ENCODE measurements at places on chromosomes 4 and X. TPM values are rescaled to one million over a fixed set of nuclear protein-coding genes. Genes with fewer than 3 reads are reported as not detected.

The MSX1 gene
- 2.2 TPM for total RNA-seq

DNA sequence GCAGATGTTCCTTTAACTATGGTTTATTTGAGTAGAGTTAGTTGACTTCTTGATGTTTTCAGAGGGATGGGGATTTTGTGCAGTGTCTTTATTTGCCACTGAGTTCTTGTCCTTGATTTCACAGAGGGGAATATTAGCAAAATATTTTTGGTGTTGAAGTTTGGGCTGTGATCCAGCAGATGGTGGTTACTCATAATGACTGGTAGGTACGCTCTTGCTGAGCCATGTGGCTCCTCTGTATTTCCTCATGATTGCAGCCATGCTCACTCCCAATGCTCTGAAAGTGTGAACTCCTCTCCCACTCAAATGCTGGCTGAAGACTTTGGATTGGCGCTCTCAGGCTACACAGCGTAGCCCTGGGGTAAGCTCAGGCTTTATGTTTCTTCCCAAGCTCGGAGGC, 77.7 kb downstream of the KLF8 start:
- no peak overlapping the region for H3K27ac ChIP-seq
- no peaks in the 10 kb centered on the region for H3K27me3 ChIP-seq
- no peak for DNase-seq
- H3K4me3 ChIP-seq: no peak overlapping the region
- H3K36me3 ChIP-seq: no peaks in the 10 kb centered on the region

The NXF2B gene
- total RNA-seq: not detected

- H3K4me3 ChIP-seq: no peak overlapping the region
- no peaks in the 10 kb centered on the region for H3K27me3 ChIP-seq
- no peaks in the 10 kb centered on the region for H3K36me3 ChIP-seq
- H3K27ac ChIP-seq: no peak overlapping the region
- H3K4me1 ChIP-seq: peaks cover 1% of the 10 kb centered on the region
These were observed 71.6 kb upstream of the DHX15 start for GRCh38 chr4:24655971-24656370.

The TMSB15A gene
- 9.4 TPM for total RNA-seq

DNA sequence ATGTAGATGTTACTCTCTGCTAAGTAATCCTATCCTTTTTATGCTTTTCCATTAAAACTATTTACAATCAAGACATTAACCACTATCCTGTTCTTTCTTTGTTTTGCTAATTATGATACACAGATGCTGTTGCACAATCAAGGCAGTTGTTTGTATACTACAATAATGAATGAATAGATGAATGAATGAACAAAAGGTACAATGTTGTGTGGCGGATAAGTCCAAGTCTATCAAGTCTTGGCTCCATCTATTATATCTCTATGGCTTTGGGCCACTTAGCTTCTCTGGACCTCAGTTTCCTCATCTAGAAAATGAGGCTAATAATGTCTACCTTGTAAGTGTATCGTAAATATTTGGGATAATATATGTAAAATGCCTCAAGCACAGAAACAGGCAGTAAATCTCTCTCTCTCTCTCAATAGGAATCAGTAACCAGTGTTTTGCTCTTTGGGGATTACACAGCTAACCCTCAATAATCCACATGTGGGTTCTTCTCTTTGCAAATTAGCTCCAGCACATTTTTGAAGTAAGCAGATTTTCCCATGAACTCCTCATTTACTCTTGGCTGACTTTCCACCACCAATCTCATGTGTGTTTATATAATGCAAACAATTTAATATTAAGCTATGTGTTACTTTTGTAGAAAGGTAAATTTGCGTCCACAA, 27.8 kb upstream of the TSPAN5 start:
- no peak for DNase-seq
- no peaks in the 10 kb centered on the region for H3K36me3 ChIP-seq
- no peaks in the 10 kb centered on the region for H3K27me3 ChIP-seq
- no peaks in the 10 kb centered on the region for H3K4me1 ChIP-seq

GRCh38 chr4:73419106-73420038, 15.3 kb downstream of the ALB start:
- no peaks in the 10 kb centered on the region for H3K36me3 ChIP-seq
- no peaks in the 10 kb centered on the region for H3K4me1 ChIP-seq
- DNase-seq: no peak
- H3K27ac ChIP-seq: no peak overlapping the region

The TMEM154 gene
- 0.53 TPM for total RNA-seq

- DNase-seq: no peak
- no peak overlapping the region for H3K4me3 ChIP-seq
- no peaks in the 10 kb centered on the region for H3K27me3 ChIP-seq
- no peak overlapping the region for H3K27ac ChIP-seq
These were observed 827.7 kb downstream of the FSTL5 start for GRCh38 chr4:161336016-161336530.

DNA sequence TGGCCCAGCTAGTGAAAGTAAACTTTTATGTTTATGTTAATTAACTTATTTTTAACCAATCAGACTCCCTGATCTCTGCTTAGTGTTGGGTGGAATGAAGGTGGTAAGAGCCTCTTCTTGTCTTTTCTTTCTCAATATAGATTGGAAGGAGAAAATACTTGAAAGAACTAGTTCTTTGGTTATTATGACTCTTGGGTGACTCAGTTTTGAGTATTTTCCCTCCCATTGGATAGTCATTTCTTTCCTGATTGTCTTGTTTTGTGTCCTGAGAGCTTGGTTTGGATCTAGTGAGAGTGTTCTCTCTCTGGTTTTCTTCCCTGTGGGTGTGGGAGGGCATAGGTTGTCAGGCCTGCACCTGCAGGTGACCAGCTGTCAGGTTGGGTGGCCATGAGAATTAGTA, 172.0 kb upstream of the GLRA2 start:
- no peaks in the 10 kb centered on the region for H3K4me1 ChIP-seq
- DNase-seq: no peak
- no peaks in the 10 kb centered on the region for H3K27me3 ChIP-seq
- no peak overlapping the region for H3K27ac ChIP-seq

The CSN1S1 gene
- not detected for total RNA-seq

The ITIH6 gene
- not detected for total RNA-seq

GRCh38 chr4:81039351-81039972, 9.0 kb downstream of the BMP3 start:
- H3K4me1 ChIP-seq: peaks cover 2% of the 10 kb centered on the region
- H3K4me3 ChIP-seq: no peak overlapping the region
- no peaks in the 10 kb centered on the region for H3K36me3 ChIP-seq
- DNase-seq: no peak
- H3K27ac ChIP-seq: no peak overlapping the region

The PAGE4 gene
- total RNA-seq: 0.71 TPM

- no peaks in the 10 kb centered on the region for H3K27me3 ChIP-seq
- DNase-seq: no peak
- H3K36me3 ChIP-seq: no peaks in the 10 kb centered on the region
- H3K27ac ChIP-seq: no peak overlapping the region
- H3K4me1 ChIP-seq: no peaks in the 10 kb centered on the region
These were observed 37.9 kb upstream of the FAT4 start for GRCh38 chr4:125276811-125277210.

The STOX2 gene
- total RNA-seq: 11.4 TPM

The CENPE gene
- total RNA-seq: 2.5 TPM

DNA sequence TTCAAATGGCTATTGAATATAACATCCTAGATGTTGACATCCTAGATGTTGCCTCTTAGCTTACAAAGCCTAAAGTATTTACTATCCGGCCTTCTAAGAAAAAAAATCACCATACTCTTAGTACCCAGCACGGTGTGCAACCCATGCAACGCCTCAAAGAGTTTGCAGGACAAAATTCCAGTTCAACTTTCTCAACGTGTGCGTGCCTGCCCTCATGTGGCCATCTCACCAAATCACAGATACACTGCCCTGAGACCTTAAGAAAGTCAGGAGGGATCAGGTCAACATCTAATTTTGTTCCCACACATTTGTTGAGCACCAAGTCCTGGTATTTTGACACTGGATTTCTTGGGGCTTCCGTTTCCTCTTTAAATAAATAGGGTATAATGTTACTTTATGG, 68.3 kb downstream of the CRMP1 start:
- H3K36me3 ChIP-seq: no peaks in the 10 kb centered on the region
- no peak overlapping the region for H3K4me3 ChIP-seq
- H3K27me3 ChIP-seq: no peaks in the 10 kb centered on the region
- H3K27ac ChIP-seq: no peak overlapping the region
- no peaks in the 10 kb centered on the region for H3K4me1 ChIP-seq

Measured in ovary (tissue), 10 donors.